ENCODE measurements at places on chromosomes 4 and X. TPM values are rescaled to one million over a fixed set of nuclear protein-coding genes. Genes with fewer than 3 reads are reported as not detected.

The RTL9 gene
- not detected for total RNA-seq

The MAOB gene
- not detected for total RNA-seq

The GPR143 gene
- not detected for total RNA-seq

The IRAK1 gene
- 127 TPM for total RNA-seq

The CSN1S1 gene
- total RNA-seq, result not detected

GRCh38 chr4:67910585-67910905 is 26.7 kb upstream of the TMPRSS11D start:
- peaks cover 6% of the 10 kb centered on the region for H3K27me3 ChIP-seq
- H3K4me1 ChIP-seq, result no peaks in the 10 kb centered on the region
- no peak overlapping the region for H3K4me3 ChIP-seq
- DNase-seq, result no peak
- H3K36me3 ChIP-seq, result no peaks in the 10 kb centered on the region

- H3K36me3 ChIP-seq, result peaks cover 1% of the 10 kb centered on the region
- no peak overlapping the region for H3K27ac ChIP-seq
- H3K4me3 ChIP-seq, result no peak overlapping the region
Observed at GRCh38 chrX:38315186-38315585, 12.1 kb downstream of the RPGR start.

GRCh38 chr4:106816496-106816895 is 219.6 kb downstream of the DKK2 start:
- no peak overlapping the region for H3K27ac ChIP-seq
- H3K4me1 ChIP-seq, result no peaks in the 10 kb centered on the region
- no peaks in the 10 kb centered on the region for H3K36me3 ChIP-seq
- no peak for DNase-seq

DNA sequence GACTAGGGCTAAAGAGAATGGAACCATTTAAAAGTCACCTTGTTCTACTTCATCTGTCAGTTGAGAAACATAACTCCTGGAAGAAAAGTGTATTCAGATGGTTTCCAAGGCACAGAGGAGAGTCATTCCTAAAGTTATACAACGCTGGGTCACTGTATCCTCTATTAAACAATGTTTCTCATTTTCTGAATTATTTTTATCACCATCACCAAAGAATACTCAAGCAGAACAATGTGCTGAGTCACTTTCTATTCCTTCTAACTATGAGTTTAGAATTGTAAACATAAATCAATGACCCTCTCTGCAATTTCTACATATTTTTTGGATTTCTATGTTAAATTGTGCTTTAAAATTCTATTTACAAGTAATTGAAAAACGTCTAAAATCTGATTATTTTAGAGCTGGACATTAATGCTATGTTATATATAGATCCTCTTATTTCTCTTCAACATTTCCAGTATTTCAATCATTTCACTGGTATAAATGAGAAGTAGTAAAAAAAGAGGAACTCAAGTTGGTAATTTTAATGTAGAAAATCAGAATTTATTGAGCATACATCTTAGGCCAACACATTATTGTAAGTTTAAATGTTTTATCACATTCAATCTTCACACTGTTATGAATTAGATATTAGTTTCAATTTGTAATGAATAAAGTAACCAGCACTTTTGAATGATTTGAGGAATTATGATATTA is 7.5 kb downstream of the DTHD1 start:
- H3K27me3 ChIP-seq, result peaks cover 7% of the 10 kb centered on the region
- peaks cover 18% of the 10 kb centered on the region for H3K36me3 ChIP-seq
- no peak overlapping the region for H3K4me3 ChIP-seq
- H3K4me1 ChIP-seq, result peaks cover 37% of the 10 kb centered on the region

GRCh38 chr4:147985376-147985775 is 253.5 kb downstream of the ARHGAP10 start:
- peaks cover 15% of the 10 kb centered on the region for H3K4me1 ChIP-seq
- no peak overlapping the region for H3K27ac ChIP-seq

DNA sequence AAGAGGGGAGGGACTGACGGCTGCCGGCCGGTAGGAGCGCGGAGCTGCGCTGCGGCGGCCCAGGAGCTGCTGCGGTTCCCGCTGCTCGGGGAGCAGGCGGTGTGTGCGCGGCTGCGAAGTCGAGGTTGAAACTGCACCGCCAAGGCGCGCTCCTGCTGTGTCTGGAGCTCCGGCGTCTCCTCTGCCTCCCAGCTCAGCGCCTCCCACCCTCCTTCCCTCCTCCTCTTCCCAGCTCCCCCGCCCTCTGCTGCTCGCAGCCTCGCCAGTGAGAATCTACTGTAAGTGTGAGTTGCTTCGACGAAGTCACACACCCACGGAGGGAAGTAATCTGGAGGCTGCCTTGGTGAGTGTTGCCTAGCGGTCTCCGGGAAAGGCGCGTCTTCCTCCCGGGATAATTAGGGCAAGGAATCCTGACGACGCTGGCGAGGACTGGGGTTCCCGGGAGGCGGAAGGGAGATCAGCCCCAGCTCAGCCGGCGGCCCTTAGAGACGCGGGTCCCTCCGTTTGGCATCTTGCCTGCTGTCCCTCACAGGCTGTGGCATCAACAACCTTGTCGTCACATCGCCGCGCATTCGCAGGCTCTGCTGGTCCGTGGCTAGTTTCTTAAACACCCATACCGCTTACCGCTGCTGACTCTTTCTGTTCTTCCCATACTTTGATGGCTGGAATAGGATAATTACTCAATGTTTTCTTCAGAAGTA is at the start of gene EPHA5:
Gene EPHA5 (minus strand): TSS at position 159 of the 701 bp plus-strand sequence. CDS start 747 bp downstream, outside the sequence.
- peaks cover 45% of the 10 kb centered on the region for H3K27me3 ChIP-seq
- peaks cover 3% of the 10 kb centered on the region for H3K36me3 ChIP-seq
- H3K4me3 ChIP-seq, result no peak within 1 kb of the TSS
- DNase-seq, result peak; percentile 34
- peaks cover 2% of the 10 kb centered on the region for H3K4me1 ChIP-seq

DNA sequence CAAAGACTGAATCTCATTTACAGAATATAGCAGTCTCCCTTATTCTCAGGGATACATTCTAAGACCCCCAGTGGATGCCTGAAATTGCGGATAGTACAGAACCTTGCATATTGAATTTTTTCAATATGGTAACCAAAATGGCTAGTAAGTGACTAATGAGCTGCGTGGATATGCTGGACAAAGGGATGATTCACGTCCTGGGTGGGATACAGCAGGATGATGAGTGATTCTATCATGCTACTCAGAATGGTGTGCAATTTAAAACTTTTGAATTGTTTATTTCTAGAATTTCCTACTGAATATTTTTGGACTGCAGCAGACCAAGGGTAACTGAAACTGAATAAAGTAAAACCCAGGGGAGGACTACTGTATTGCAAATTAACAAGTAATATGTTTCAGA is 66.7 kb downstream of the STAG2 start:
- H3K36me3 ChIP-seq, result peaks cover 5% of the 10 kb centered on the region
- H3K4me1 ChIP-seq, result peaks cover 4% of the 10 kb centered on the region
- H3K4me3 ChIP-seq, result no peak overlapping the region
- no peak overlapping the region for H3K27ac ChIP-seq
- H3K27me3 ChIP-seq, result no peaks in the 10 kb centered on the region

DNA sequence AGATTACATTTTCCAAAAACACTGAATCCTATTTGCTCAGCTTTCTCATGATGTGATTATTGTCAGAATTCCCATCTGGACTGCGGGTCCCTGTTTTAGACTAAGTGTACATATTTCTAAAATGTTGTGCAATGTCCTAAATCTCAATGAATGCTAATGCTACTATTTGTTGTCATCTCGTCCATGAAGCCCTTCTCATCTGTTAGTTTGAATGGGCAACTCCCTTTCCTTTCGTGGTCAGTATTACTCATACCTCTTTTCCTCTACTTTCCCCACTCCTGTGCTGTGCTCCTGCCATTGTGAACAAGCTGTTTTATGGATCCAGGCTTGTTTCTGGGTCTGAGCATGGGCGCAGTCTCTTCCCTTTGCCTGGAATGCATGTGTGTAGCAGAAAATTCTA is 91.0 kb downstream of the MID1 start:
- no peaks in the 10 kb centered on the region for H3K36me3 ChIP-seq
- DNase-seq, result no peak
- no peaks in the 10 kb centered on the region for H3K27me3 ChIP-seq
- H3K4me3 ChIP-seq, result no peak overlapping the region

GRCh38 chr4:85761803-85762528 is 287.0 kb downstream of the ARHGAP24 start:
- H3K4me1 ChIP-seq, result no peaks in the 10 kb centered on the region
- no peak overlapping the region for H3K4me3 ChIP-seq
- H3K27me3 ChIP-seq, result no peaks in the 10 kb centered on the region
- no peak overlapping the region for H3K27ac ChIP-seq
- no peak for DNase-seq

- no peak for DNase-seq
- no peak overlapping the region for H3K27ac ChIP-seq
- peaks cover 8% of the 10 kb centered on the region for H3K36me3 ChIP-seq
- no peaks in the 10 kb centered on the region for H3K27me3 ChIP-seq
- H3K4me3 ChIP-seq, result no peak overlapping the region
Observed at GRCh38 chrX:40088299-40088625, 9.5 kb downstream of the BCOR start.

DNA sequence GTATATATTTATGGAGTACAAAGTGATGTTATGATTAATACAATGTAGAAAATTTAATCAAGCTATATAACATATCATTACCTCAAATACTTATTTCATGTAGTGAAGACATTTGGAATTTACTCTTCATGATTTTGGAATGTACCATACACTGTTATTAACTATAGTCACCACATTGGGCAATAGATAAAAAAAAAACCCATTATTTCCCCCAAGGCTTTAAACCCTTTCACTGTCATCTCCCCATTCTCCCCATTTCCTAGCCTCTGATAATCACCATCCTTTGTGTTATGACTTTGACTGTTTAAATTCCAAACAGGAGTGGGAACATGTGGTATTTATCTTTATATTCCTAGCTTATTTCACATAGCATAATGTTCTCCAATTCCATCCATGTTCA is 2189.1 kb upstream of the AGA start:
- H3K36me3 ChIP-seq, result no peaks in the 10 kb centered on the region
- no peak overlapping the region for H3K27ac ChIP-seq
- no peaks in the 10 kb centered on the region for H3K4me1 ChIP-seq

GRCh38 chrX:74924449-74925224 is 615 bp downstream of the NEXMIF start:
- H3K27ac ChIP-seq, result peak overlapping the region; percentile 86
- peak overlapping the region; percentile 95 for H3K4me3 ChIP-seq
- H3K27me3 ChIP-seq, result peaks cover 12% of the 10 kb centered on the region
- H3K4me1 ChIP-seq, result peaks cover 2% of the 10 kb centered on the region
- peak; percentile 63 for DNase-seq
- H3K36me3 ChIP-seq, result no peaks in the 10 kb centered on the region

Measured in activated naive CD8-positive, alpha-beta T cell treated with anti-CD3 and anti-CD28 coated beads, Interleukin-2, amount 10 ng/mL, durations not matched to agents 7 days and 5 days (primary cell).